ENCODE measurements at places on chromosomes 11 and 22. TPM values are rescaled to one million over a fixed set of nuclear protein-coding genes. Genes with fewer than 3 reads are reported as not detected.
A peak's percentile ranks its signal among the peaks of the same experiment; 100 is the strongest.

GRCh38 chr11:36751335-36751781 is 153.3 kb upstream of the RAG2 start:
- H3K36me3 ChIP-seq = no peaks in the 10 kb centered on the region
- no peaks in the 10 kb centered on the region for H3K27me3 ChIP-seq
- DNase-seq = no peak
- no peak overlapping the region for H3K4me3 ChIP-seq
- no peaks in the 10 kb centered on the region for H3K4me1 ChIP-seq

GRCh38 chr22:49703505-49703904 is 124.2 kb downstream of the BRD1 start:
- DNase-seq = no peak
- H3K36me3 ChIP-seq = no peaks in the 10 kb centered on the region
- H3K27me3 ChIP-seq = peaks cover 17% of the 10 kb centered on the region
- no peak overlapping the region for H3K27ac ChIP-seq

DNA sequence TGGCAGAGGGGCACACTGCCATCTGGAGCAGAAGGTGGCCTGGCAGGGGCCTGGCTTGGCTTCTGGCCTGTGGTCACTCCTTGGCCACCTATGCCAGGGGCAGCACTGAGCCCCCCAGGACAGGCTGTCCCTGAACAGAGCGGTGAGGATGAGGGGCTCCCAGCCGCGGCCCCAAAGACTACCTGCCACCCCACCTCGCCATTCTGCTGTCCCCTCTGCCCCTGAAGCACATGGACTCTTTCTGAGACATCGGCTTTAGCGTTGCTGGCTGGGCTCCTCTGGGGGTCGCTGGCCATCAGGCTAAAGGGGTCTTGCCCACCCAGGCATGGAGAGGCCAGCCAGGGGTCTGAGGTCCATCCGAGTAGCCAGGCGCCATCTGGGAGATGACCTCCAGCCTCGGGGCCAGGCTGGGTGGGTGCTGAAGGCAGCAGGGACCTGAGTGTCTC is 87.8 kb downstream of the WNT7B start:
- no peak for DNase-seq
- no peak overlapping the region for H3K27ac ChIP-seq
- no peaks in the 10 kb centered on the region for H3K36me3 ChIP-seq
- no peak overlapping the region for H3K4me3 ChIP-seq
- H3K27me3 ChIP-seq = peaks cover 12% of the 10 kb centered on the region

- H3K4me1 ChIP-seq = peaks cover 22% of the 10 kb centered on the region
- DNase-seq = no peak
- peaks cover 8% of the 10 kb centered on the region for H3K27me3 ChIP-seq
- no peak within 1 kb of the TSS for H3K4me3 ChIP-seq
- no peak within 1 kb of the TSS for H3K27ac ChIP-seq
- H3K36me3 ChIP-seq = peaks cover 24% of the 10 kb centered on the region
Measured at GRCh38 chr11:789943-790342, at the start of gene CEND1. Gene CEND1 (minus strand): TSS chr11:790090. CDS start chr11:788576, 1,514 bp downstream.

DNA sequence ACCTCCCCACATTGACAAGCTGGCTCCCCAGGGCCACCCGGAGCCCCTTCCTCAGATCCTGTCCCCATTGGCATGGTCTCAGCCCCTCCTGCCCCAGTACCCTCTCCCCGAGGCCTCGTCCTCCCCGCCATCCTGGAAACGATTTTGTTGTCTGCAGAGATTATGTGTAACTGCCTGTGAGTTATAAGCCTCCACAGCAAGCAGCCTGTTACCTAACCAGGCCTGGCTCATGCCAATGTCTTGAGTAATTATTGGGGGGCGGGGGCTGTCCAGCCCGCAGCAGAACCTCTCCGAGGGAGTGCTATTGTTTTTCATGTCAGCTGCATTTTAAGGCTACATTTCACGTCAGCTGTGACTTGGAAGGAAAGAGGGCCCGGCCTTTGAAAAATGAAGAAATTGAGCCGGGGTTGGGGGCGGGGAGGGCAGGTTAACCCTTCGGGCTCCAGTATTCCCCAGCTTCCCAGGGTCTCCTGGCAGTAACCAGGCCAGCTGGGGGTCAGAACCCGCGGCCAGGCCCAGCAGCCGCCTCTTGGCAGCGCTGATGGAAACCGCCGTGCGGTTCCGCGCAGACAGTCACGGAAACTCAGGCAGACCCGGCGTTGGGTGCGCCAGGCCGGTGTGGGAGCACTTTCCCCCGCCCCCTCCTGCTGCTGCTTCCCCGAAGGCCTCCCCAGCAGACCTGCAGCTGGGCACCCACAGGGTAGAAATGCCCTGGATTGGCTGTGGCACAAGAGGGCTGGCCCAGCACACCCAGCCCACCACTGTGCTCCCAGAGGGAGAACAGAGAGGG is 59.5 kb downstream of the CDKN1C start:
- H3K36me3 ChIP-seq = no peaks in the 10 kb centered on the region
- no peak for DNase-seq
- peaks cover 26% of the 10 kb centered on the region for H3K4me1 ChIP-seq
- H3K4me3 ChIP-seq = no peak overlapping the region

GRCh38 chr11:131897956-131898355 is 527.5 kb downstream of the NTM start:
- H3K27me3 ChIP-seq = no peaks in the 10 kb centered on the region
- H3K4me1 ChIP-seq = no peaks in the 10 kb centered on the region
- DNase-seq = no peak
- H3K36me3 ChIP-seq = no peaks in the 10 kb centered on the region
- H3K4me3 ChIP-seq = no peak overlapping the region

DNA sequence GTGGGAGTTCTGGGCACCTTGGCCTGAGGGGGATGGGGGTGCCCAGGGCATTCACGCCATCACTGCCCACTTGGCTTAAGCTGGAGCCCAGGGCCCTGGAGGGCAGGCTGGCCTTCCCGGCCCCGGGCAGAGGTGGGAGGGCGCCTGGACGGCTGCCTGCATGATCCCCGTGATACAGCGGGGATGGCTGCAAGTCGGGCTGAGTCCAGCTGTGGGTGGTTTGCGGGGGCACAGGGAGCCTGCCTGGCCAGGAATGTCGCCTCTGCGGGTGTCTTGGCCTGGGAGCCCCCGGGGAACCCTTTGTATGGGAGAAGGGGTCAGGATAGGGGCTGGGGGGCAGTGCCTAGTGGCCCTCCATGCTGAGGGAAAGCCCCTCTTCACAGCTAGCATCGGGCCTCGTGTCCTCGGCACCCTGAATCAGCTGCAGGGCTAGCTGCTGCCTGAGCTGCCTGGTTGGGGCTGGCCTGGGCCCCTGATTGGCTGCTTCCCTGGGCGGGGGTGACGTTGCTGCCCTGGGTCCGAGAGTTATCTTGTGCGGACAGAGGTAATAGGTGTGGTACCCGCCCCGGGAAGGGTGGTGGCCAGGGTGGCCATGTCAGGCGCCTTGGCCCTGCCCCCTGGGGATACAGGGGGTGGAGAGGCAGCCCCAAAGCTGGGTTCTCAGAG is 8.3 kb downstream of the BRSK2 start:
- no peak overlapping the region for H3K4me3 ChIP-seq
- H3K27me3 ChIP-seq = no peaks in the 10 kb centered on the region
- no peaks in the 10 kb centered on the region for H3K36me3 ChIP-seq
- H3K27ac ChIP-seq = no peak overlapping the region

DNA sequence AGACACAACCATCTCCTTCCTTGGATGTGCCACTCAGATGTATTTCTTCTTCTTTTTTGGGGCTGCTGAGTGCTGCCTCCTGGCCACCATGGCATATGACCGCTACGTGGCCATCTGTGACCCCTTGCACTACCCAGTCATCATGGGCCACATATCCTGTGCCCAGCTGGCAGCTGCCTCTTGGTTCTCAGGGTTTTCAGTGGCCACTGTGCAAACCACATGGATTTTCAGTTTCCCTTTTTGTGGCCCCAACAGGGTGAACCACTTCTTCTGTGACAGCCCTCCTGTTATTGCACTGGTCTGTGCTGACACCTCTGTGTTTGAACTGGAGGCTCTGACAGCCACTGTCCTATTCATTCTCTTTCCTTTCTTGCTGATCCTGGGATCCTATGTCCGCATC is 489 bp downstream of the OR10A4 start:
- H3K36me3 ChIP-seq = no peaks in the 10 kb centered on the region
- H3K27ac ChIP-seq = no peak overlapping the region
- H3K27me3 ChIP-seq = no peaks in the 10 kb centered on the region

DNA sequence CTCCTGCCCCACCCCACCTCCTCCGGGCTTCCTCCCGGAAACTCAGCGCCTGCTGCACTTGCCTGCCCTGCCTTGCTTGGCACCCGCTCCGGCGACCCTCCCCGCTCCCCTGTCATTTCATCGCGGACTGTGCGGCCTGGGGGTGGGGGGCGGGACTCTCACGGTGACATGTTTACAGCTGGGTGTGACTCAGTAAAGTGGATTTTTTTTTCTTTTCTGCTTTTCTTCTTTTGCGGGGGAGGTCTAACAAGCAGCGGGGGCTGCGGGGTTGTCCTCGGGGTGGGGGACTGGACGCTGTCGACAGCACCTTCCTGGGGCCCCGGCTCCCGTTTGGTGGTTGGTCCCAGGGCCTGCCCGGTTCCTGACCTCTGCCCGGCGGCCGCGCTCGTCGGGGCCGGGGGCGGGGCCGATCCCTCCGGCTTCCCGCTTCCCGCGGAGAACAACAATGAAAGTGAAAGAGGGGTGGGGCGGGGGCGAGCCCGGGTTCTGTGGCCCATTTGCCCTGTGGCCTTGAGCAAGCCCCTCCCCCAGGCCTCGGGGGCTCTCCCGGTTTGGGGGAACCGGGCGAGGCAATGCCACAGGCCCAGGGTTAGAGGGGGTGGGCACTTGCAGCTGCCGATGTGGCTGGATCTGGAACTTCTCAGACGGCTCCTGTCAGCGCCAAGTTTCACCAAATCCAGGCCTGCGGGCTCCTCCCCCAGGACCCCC is 975 bp upstream of the MDK start:
- peak overlapping the region; percentile 66 for H3K4me3 ChIP-seq
- peaks cover 12% of the 10 kb centered on the region for H3K27me3 ChIP-seq
- DNase-seq = peak; percentile 66
- peak overlapping the region; percentile 38 for H3K27ac ChIP-seq
- peaks cover 32% of the 10 kb centered on the region for H3K36me3 ChIP-seq

DNA sequence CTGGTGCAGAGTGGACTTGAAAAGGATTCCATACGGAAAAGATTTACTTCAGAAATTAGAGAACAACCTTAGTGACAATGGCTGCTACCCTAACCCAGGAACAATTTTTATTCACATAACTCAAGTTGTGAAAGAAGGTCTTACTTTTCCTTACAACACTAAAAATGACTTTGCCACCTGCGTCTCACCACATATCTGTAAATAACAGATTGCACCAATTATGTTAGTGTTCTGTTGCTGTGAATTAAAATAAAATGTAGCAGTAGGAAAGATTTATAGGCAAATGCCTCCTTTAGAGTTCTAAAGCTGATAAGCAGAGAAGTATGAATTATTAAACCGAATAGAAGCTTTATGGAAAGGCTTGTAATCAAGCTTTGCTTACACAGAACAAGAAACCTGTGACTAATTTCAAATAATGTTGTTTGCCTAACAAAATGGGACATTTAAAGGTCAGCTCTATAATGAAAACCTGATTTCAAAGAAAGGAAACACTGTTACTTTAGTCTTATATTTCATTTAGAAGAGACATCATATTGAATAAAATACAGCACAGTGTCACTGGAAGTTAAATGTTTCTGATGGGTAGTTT is 2237.8 kb downstream of the LRRC4C start:
- H3K27ac ChIP-seq = no peak overlapping the region
- H3K27me3 ChIP-seq = no peaks in the 10 kb centered on the region
- no peaks in the 10 kb centered on the region for H3K36me3 ChIP-seq

Gene GSTT2B
- not detected for total RNA-seq

Gene DPP3
- 42.9 TPM for total RNA-seq

Gene EMID1
- 1.3 TPM for total RNA-seq

Gene FOLH1
- total RNA-seq = not detected
